ENCODE measurements at places on chromosomes 7 and 10. TPM values are rescaled to one million over a fixed set of nuclear protein-coding genes. Genes with fewer than 3 reads are reported as not detected.

The IQUB gene
- total RNA-seq = 0.10 TPM

The AZGP1 gene
- 76.2 TPM for total RNA-seq

The LLCFC1 gene
- not detected for total RNA-seq

The ECHDC3 gene
- total RNA-seq = 161 TPM

The NUTM2B gene
- total RNA-seq = 0.48 TPM

The ZNF425 gene
- total RNA-seq = 0.64 TPM

The SPDYE1 gene
- total RNA-seq = not detected

The SUGCT gene
- total RNA-seq = 2.9 TPM

The SP8 gene
- not detected for total RNA-seq

The ACSM6 gene
- total RNA-seq = not detected

The FAM3C gene
- 44.8 TPM for total RNA-seq

The TAS2R5 gene
- 1.1 TPM for total RNA-seq

The GHRHR gene
- total RNA-seq = not detected
